Ecto neural progenitor cell (in vitro differentiated cells): ENCODE measurements at places on chromosomes 6 and 20.

DNA sequence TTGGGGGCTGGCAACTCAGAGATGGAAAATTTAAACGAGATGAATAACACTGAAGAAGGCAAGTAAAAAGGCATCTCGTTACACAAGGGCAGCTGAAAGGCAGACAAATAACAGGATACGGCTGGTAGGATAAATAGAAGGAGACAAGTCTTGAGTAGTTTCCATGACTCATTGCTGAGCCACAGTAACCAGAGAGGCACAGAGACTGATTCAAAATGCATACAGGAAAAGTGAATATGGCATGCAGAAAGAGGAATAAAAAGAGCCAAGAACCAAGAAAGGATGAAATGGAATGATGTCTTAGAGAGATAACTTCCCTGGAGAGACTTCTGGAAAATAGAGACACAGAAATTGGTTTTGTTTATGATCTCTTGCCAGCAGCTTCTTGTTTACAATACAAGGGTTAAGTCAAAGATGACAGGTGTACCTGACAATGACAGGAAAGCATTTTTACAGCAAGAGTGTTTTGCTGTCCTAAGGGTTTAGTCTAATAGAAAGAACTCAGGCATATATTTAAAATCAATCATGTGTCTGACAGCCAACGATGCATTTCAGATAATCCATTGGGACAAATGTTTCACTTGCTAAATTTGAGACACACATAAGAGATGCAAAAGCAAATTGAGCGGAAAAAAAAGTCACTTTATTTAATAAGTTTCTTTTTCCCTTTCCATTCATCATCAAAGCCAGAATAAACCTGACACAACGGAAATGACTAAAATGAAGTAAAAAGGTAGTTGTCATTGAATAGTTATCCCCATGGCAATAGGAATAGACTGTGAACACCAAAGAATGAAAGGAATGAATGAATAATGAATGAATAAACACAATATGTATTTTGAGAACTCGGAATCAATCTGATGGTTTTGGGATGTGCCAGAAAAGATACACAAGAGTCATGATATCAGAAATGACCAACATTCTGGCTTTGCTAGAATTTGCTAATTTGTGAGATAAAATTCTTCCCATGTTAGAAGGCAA is 68.0 kb upstream of the KCNQ5 start:
- DNase-seq = no peak

DNA sequence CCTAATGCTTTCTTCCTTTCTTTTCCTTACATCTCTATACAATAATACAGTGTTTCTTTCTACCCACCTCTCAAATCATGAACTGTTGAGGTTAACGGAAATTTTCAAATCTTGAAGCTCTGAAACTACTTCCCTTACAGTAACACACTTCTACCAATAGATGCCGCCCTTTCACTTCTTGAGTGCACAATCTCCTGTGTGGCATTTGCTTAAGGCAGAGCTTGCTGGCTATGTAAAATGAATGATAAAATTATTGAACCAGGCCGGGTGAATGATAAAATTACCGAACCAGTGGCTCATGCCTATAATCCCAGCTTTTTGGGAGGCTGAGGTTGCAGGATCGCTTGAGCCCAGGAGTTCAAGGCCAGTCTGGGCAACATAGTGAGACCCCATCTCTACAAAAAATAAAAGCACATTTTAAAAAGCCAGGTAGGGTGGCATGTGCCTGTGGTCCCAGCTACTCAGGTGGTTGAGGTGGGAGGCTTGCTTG is 56.8 kb downstream of the KCNS1 start:
- no peak for DNase-seq

GRCh38 chr6:159052720-159053119 is 7.9 kb upstream of the TAGAP start:
- DNase-seq = no peak

DNA sequence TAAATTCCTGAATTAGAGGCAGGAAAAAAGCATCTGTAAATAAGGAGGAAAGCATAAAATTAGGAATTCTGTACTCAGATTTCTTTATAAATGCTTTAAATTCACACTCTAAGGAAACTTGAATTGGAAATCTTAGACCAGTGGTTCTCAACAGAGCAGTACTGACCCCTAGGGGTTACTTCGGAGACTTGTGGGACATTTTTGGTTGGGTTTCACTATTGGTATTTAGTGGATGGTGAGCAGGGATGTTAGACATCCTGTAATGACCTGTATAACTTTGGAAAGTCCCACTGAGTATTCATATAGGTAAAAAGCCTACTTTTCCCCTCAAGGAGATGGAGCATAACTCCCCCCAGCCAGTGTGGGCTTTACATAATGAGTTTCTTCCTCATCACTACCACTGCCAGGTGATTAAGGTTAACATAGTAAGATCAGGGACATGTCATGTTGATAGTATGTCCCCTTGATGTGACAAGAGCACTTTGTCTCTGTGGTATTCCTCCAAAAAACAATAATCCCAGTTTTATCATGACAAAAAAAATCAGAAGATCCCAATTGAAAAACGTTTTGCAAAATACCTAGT is 31.0 kb downstream of the GLO1 start:
- no peak for DNase-seq

DNA sequence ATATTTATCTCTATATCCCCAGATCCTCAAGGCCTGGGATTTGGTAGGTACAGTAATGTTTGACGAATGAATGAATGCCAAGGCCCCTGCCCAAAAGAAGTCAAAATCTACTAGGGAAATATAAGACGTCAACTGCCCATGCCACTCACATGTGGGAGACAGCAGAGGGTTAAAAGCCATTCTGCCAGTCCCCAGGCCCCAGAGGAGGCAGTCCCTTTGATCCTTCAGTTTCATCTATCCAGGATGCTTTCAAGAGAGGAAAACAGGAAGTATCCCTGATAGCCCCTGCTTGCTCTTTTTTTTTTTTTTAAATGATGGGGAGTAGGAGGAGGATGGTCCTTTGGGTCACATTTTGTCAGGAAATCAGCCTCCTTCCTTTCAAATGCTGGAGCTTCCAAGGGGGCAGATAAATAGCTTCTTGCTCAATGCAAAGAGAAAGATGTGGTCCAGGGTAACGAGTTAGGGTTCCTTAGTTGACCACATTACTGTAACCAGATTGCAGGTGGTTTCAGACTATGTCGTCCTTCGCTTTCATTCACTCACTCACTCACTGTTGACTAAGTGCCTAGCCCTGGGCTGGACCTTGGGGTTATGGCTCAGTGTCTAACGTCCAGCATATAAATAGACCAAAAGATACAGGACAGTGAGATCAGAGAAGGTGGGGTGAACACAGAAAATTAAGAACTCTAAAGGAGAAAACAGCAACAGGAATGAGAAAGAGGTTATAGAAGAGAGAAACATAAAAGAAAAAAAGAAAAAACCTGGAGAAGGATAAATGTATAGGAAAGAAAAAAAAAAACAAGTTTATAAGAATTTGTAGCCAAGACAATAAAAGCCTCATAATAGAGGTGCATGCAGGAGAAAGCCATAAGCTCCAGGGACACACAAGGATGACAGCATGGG is 64.6 kb upstream of the PIM1 start:
- DNase-seq = no peak
